ENCODE measurements at places on chromosomes 1 and 21.

GRCh38 chr1:7564137-7564536 lies 207.0 kb upstream of the VAMP3 start:
- H3K27ac ChIP-seq: no peak overlapping the region
- no peaks in the 10 kb centered on the region for H3K4me1 ChIP-seq
- no peak for DNase-seq
- no peak overlapping the region for H3K4me3 ChIP-seq

GRCh38 chr1:163933437-163933836 lies 611.7 kb downstream of the NUF2 start:
- H3K4me1 ChIP-seq: no peaks in the 10 kb centered on the region
- H3K27me3 ChIP-seq: no peaks in the 10 kb centered on the region
- no peaks in the 10 kb centered on the region for H3K36me3 ChIP-seq
- no peak overlapping the region for H3K27ac ChIP-seq

GRCh38 chr1:188489336-188490112 lies 1660.8 kb downstream of the PLA2G4A start:
- no peaks in the 10 kb centered on the region for H3K27me3 ChIP-seq
- H3K36me3 ChIP-seq: no peaks in the 10 kb centered on the region

GRCh38 chr1:192789871-192790270 lies 19.0 kb upstream of the RGS2 start:
- H3K4me1 ChIP-seq: no peaks in the 10 kb centered on the region
- peaks cover 2% of the 10 kb centered on the region for H3K27me3 ChIP-seq
- no peaks in the 10 kb centered on the region for H3K36me3 ChIP-seq
- no peak overlapping the region for H3K4me3 ChIP-seq

Measured in T-helper 2 cell treated with Interferon-gamma antibody and Interleukin-4, amounts not matched to agents 5 μg/mL and 100 μg/mL, for 36 hours (primary cell).